Left ventricle myocardium inferior (tissue), 1 donor: ENCODE measurements at places on chromosomes 16 and 17. TPM values are rescaled to one million over a fixed set of nuclear protein-coding genes. Genes with fewer than 3 reads are reported as not detected.

DNA sequence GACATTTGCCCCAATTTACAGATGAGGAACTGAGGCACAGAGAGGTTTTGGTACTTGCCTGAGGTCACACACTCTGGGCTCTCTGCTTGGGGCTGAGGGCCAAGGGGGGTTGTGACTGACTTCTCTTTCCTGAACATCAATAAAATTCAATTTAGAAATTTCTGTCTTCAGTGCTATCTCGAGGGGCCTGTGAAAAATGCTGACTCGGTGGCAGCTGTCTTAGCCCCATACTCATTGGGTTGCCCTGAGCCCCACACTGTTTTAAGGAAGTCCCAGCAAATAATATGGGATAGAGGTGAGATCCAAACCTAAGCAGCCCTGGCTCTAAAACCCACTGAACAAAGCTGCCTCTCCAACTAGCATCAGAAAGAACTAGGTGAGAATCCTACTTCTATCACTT lies 7.0 kb upstream of the BRCA1 start:
- H3K4me3 ChIP-seq, result no peak overlapping the region
- peaks cover 34% of the 10 kb centered on the region for H3K36me3 ChIP-seq
- DNase-seq, result no peak
- peaks cover 11% of the 10 kb centered on the region for H3K4me1 ChIP-seq
- H3K27me3 ChIP-seq, result no peaks in the 10 kb centered on the region

GRCh38 chr16:75227361-75228142 lies 8.8 kb downstream of the CTRB1 start:
- H3K4me3 ChIP-seq, result no peak overlapping the region
- peak overlapping the region; percentile 16 for H3K27ac ChIP-seq
- DNase-seq, result no peak
- H3K27me3 ChIP-seq, result peaks cover 10% of the 10 kb centered on the region
- peaks cover 33% of the 10 kb centered on the region for H3K4me1 ChIP-seq

The CMTM4 gene
- total RNA-seq, result 11.3 TPM

The TBC1D3H gene
- total RNA-seq, result not detected

DNA sequence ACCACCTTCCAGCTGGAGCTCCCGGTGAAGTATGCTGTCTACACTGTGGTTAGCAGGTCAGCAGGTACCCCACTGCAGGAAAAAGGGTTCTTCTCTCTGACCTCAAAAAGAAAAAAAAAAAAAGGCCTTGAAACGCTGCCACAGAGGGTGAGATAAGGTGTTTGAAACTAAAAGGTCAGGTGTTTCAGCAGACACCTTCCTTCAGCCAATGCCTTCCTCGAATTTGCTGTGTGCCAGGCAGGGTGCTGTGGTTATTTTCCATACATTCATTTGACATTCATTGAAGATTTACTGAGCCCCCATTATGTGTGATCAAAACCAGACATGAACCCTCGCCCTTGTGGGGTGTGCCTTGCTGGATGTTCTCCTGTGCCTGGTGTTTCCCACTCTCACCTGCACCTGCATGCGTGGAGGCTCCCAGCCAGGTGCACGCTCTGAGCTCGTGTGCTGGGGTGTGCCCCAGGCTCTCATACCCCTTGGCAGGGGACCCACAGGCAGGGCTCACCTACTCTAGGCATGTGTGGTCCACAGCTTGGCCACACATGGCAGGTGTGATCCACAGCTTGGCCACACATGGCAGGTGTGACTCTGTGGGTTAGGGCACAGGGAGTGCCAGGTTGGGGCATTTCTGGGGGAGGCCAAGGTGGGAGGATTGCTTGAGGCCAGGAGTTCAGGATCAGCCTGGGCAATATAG lies 15.8 kb upstream of the ITGAD start:
- no peak overlapping the region for H3K4me3 ChIP-seq
- H3K36me3 ChIP-seq, result no peaks in the 10 kb centered on the region
- H3K27me3 ChIP-seq, result peaks cover 40% of the 10 kb centered on the region

The ZG16B gene
- total RNA-seq, result 0.27 TPM

The STH gene
- total RNA-seq, result not detected

The CDH16 gene
- not detected for total RNA-seq

- H3K4me1 ChIP-seq, result peaks cover 81% of the 10 kb centered on the region
- no peak for DNase-seq
- H3K27ac ChIP-seq, result peak overlapping the region; percentile 99
These were observed 2.6 kb downstream of the PER1 start for GRCh38 chr17:8149419-8150193.

GRCh38 chr17:14133104-14133503 lies 63.8 kb downstream of the COX10 start:
- H3K4me1 ChIP-seq, result peaks cover 12% of the 10 kb centered on the region
- H3K27ac ChIP-seq, result no peak overlapping the region
- no peaks in the 10 kb centered on the region for H3K27me3 ChIP-seq
- DNase-seq, result no peak

DNA sequence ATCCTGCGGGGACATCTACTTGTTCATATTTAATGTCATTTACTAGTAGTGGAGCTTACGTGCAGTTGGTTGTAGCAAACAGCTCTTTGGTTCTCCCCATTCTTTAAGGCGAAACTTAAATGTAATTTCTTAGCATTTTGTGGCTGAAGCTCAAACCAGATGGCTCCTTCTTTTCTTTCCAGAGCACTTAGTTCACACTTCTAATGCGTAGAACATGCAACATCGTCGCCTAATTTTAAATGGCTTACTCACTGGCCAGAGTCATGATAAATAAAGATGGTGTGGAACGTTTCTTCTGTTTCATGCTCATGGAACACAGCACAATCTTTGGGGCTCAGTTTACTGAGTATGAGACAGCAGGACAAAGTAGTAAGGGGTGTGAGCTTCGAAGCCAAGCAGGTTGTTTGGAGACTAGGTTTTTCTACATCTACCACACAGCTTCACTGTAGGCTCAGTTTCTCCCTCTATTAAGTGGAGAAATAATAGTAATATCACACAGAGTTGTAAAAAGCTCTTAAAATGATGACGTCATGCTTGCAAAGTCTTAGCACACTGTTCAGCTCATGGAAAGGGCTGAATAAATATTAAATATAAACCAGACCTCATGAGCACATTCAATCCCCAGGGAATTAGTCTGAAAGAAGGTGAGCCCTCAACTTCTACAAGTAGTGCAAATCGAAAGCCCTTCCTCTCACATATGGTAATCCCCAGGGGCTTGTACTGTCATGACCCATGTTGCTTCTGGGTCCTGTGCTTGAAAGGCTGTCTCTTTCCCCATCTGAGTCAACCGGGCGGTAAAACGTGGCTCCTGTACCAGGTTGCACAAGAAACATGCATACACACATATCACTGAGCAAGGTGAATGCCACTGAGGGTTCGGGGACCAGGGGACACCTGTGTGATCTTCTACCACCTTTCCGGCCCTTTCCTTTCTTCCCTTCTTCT lies 384.3 kb downstream of the CDH13 start:
- no peak overlapping the region for H3K4me3 ChIP-seq
- no peak for DNase-seq
- H3K27me3 ChIP-seq, result no peaks in the 10 kb centered on the region
- peaks cover 2% of the 10 kb centered on the region for H3K4me1 ChIP-seq
- H3K36me3 ChIP-seq, result no peaks in the 10 kb centered on the region

DNA sequence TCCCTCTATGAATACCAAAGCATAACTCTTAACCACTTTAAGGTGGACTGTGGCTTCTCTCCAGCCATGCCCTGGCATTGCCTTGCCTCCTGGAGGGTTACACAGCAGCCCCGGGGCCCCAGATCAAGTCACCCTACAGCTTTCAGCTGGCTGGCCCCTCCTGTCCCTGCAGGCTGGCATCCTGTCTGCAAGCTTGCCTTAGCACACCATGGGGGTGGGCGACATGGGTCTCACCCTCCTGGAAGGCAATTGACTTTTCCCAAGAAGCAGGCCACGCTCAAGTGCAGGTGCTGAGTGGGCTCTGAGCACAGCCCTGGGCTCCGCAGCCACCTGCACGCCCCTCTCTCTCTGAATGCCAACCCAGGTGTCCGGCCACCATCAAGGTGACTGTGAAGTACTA lies 25.8 kb upstream of the AKTIP start:
- no peaks in the 10 kb centered on the region for H3K36me3 ChIP-seq
- no peak overlapping the region for H3K27ac ChIP-seq
- DNase-seq, result no peak
- no peak overlapping the region for H3K4me3 ChIP-seq
- no peaks in the 10 kb centered on the region for H3K27me3 ChIP-seq
- no peaks in the 10 kb centered on the region for H3K4me1 ChIP-seq

DNA sequence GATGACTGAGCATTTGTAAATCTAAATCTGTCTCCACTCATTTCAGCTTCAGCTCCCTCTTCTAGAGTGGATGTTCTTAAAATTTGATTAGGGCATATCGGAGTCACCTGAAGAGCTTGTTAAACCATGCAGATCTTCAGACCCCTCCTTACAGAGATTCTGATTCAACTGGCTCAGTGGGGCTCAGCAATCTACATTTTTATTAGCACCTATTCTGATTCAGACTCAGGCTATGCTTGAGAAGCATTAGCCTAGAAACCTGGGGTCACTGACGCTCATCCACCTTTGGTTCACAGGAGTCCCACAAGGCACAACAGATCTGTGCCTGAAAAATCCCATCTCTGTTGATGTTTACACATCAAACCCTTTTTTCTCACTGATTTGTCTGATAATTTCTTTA lies 365.6 kb downstream of the GRIN2A start:
- H3K4me3 ChIP-seq, result no peak overlapping the region
- H3K27ac ChIP-seq, result no peak overlapping the region
- no peaks in the 10 kb centered on the region for H3K36me3 ChIP-seq
- no peak for DNase-seq
- peaks cover 5% of the 10 kb centered on the region for H3K27me3 ChIP-seq
- no peaks in the 10 kb centered on the region for H3K4me1 ChIP-seq

- H3K27me3 ChIP-seq, result peaks cover 34% of the 10 kb centered on the region
- no peak for DNase-seq
- H3K4me3 ChIP-seq, result no peak overlapping the region
These were observed 26.8 kb downstream of the SLC25A10 start for GRCh38 chr17:81738801-81739393.

The SLC16A5 gene
- total RNA-seq, result 8.4 TPM

DNA sequence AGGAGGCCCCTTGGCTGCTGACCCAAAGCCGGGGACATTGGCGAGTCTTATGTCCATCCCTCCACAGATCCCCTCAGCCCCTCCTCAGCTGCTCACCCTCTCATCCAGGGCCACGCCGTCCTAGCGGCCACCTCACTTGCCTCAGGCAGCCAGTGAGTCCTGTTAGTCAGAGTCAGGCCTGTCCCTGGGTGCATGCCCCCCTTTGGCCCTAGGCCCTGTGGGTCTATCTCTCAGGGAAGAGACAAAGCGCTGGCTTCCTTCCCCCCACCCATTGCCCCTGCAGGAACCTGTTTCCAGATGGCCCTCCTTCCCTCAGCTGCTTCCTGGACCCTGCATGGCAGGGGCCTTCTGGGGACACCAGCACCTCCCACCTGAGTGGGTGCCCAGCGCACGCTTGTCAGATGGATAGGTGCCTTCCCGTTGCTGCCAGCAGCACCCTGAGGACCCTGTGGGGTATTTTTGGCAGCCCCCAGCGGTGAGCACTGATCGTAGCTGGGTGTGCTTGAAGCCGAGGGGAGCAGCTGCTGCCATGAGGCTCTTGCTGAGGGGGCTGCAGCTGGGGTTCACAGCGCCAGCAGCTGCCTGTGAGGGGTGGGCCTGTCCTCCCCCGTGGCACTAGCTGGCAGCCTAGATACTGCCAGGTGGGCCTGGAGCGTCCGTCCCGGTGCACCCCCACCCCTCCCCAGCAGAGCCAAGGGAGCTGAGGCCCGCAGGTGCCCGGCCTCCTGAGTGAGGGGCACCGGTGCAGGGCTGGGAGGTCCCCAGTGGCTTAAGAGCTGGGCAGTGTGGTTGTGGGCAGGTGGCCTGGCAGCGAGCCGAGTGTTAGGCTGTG lies 8.4 kb downstream of the DBNDD1 start:
- no peak for DNase-seq
- no peaks in the 10 kb centered on the region for H3K4me1 ChIP-seq

DNA sequence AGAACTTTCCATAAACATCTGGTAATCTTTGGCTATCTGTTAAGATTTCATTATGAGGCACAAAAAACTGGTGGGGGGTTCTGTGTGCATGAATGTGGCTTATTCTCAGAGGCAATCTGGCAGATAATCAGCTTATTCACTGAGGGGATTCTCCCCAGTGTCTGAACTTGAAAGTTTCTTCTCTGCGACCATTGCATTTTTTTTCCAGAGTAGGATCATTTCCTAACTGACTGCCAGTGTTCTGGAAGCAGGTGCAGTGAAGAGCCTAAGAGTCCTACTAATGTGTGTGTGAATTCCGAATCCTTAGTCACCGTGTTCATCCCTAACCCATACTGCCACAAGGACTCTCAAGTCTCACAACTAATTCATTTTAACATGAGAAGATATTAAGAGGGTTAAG lies 64.9 kb upstream of the LRRC37A3 start:
- H3K36me3 ChIP-seq, result no peaks in the 10 kb centered on the region
- H3K27ac ChIP-seq, result peak overlapping the region; percentile 55
- no peak for DNase-seq
- peaks cover 5% of the 10 kb centered on the region for H3K4me1 ChIP-seq
- no peaks in the 10 kb centered on the region for H3K27me3 ChIP-seq
- H3K4me3 ChIP-seq, result no peak overlapping the region

The SETD1A gene
- total RNA-seq, result 7.4 TPM

The WFIKKN1 gene
- total RNA-seq, result 0.14 TPM

DNA sequence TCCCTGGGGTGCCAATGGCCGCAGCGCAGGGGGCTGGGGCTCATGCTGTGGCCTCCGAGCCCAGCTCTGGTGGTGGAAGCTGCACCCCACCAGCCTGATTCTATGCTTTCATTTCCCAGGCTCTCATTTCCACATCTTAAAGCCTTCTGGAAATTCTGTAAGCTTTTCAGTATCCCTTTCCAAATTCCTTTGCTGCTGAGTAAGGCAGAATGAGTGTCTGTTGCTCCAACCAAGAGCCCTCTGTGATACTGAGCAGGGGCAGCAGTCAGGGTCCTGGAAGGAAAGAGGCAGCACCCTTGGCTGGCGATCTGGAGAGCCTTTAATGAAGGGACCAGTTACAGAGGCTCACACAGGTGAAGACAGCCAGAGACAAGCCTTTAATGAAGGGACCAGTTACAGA lies 79.5 kb upstream of the FOXF1 start:
- H3K27ac ChIP-seq, result no peak overlapping the region
- H3K36me3 ChIP-seq, result no peaks in the 10 kb centered on the region
- no peak overlapping the region for H3K4me3 ChIP-seq
- H3K4me1 ChIP-seq, result no peaks in the 10 kb centered on the region
- H3K27me3 ChIP-seq, result peaks cover 47% of the 10 kb centered on the region

DNA sequence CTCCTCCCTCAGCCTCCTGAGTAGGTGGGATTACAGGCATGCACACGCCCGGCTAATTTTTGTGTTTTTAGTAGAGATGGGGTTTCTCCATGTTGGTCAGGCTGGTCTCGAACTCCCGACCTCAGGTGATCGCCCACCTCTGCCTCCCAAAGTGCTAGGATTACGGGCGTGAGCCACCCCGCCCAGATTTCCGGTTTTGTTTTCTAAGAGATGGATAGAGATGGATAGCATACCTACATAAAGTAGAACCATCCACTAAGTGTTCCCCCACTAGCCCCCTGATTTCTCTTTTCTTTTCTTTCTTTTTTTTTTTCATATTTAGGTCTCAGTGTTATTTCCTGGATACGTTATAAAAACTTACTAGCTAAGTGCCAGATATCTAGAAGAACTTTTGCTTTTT lies 2.0 kb downstream of the WSB1 start:
- no peaks in the 10 kb centered on the region for H3K36me3 ChIP-seq
- DNase-seq, result no peak
- H3K4me3 ChIP-seq, result peak overlapping the region; percentile 80
- H3K27me3 ChIP-seq, result no peaks in the 10 kb centered on the region

- DNase-seq, result peak; percentile 68
- no peaks in the 10 kb centered on the region for H3K36me3 ChIP-seq
- H3K4me3 ChIP-seq, result peak within 1 kb of the TSS; percentile 62
These were observed at the start of gene HOXB4 for GRCh38 chr17:48577946-48578615. TSS of gene HOXB4 (minus strand) at chr17:48578350. CDS start at chr17:48578319, 31 bp downstream.

- DNase-seq, result peak; percentile 20
- H3K4me1 ChIP-seq, result peaks cover 34% of the 10 kb centered on the region
- H3K36me3 ChIP-seq, result peaks cover 10% of the 10 kb centered on the region
- H3K4me3 ChIP-seq, result peak overlapping the region; percentile 81
These were observed 491 bp downstream of the GAS7 start for GRCh38 chr17:10197721-10198508.

The METTL16 gene
- total RNA-seq, result 20.8 TPM
